ENCODE measurements at places on chromosomes 2 and 18.

DNA sequence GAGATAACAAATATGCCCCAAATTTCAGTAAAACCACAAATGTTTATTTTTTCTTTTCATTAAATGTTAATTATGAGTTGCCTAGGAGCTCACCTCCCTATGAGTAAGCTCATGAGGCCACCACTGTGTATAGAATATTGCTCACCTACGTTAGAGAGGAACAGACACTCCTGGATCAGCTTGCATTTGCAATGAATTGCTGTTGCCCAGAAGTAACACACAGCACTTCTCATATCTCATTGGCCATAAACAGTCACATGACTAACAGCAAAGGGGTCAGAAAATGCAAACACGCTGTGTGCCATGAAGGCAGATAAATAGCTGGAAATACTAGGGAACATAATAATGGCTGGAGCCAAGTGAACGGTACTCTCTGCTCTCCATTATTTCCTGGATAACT lies 89.0 kb upstream of the GALNT5 start:
- DNase-seq: no peak

DNA sequence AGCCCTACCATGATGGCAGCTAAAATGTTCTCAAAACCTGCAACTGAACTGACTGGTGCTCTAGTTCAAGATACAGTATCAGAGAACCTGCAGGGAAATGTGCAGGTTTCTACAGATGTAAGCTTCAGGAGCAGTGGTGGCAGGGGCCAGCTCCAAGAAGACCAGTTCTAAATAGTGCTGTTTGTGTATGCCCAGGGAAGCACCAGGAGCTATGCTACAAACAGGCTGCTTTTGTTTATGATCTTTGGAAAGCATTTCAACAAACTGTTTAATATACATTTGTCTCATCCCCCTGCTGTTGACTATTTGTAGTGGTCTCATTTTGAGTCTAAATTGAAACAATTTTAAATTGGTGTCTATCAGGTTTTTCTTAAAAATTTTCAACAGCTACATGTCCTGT lies 20.7 kb downstream of the FZD5 start:
- no peak for DNase-seq

DNA sequence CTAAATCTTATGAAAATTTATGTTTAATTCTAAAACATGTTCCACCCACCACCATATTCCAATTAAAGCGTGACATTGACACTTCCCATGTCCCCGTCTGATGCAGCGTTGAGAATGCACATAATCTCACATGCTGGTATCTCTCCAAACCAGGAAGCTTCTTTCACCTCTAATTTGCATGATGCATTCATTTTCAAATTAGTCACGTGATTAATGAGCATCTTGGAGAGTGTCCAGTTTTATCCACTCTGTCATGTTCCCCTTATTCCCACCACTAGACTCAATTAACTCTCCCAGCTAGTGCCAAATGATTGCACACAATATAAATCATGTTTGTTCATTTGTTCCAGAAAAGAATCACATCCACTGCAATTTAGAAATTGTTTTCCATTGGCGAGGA lies 105.8 kb downstream of the RIT2 start:
- no peak for DNase-seq

DNA sequence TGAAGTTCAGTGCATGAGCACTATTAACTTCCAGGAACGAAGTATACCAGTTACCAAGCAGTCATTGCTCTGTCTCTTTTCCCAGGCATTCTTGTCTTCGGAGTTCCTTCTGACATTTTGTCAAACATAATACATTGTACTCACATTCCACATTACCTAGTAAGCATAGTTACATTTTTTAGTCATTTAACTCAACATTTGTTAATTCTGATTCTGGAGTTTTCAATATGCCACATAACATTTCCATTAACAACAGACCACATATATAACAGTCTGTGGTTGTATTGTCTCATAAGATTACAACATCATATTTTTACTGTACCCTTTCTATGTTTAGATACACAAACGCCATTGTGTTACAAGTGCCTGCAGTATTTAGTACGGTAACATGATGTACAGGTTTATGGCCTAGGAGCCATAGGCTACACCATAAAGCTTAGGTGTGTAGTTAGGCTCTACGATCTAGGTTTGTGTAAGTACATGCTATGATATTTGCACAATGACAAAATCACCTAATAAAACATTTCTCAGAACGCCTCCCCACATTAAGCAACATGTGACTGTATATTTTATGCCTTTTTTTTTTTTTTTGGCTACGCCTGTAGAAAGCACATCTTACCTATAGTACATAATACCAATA lies 187.1 kb downstream of the DYM start:
- no peak for DNase-seq

GRCh38 chr18:55124078-55124763 lies 165.0 kb upstream of the CCDC68 start:
- DNase-seq: no peak

- DNase-seq: no peak
These were observed 243.7 kb downstream of the NDUFA10 start for GRCh38 chr2:239781454-239781853.

DNA sequence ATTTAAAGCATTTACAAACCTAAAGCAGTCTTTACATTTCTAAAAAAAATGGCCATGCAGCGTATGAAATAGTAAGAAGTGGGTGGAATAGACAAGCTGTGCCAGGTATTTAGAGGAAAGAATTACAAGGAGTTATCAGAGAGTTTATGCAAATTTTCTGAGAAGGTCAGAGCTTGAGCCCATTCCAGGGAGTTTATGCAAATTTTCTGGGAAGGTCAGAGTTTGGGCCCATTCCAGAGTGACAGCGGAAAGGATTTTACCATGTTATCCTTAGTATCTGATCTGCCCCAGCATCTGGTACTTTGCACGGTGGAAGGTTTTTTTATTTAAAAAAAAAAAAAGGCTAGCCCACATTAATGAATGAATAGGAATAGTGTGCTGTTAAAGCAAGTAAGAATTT lies 1.4 kb upstream of the DOK6 start:
- DNase-seq: no peak

GRCh38 chr2:320561-320960 lies 32.7 kb upstream of the ALKAL2 start:
- DNase-seq: no peak

- no peak for DNase-seq
These were observed 24.7 kb upstream of the ANKRD62 start for GRCh38 chr18:12068950-12069320.

DNA sequence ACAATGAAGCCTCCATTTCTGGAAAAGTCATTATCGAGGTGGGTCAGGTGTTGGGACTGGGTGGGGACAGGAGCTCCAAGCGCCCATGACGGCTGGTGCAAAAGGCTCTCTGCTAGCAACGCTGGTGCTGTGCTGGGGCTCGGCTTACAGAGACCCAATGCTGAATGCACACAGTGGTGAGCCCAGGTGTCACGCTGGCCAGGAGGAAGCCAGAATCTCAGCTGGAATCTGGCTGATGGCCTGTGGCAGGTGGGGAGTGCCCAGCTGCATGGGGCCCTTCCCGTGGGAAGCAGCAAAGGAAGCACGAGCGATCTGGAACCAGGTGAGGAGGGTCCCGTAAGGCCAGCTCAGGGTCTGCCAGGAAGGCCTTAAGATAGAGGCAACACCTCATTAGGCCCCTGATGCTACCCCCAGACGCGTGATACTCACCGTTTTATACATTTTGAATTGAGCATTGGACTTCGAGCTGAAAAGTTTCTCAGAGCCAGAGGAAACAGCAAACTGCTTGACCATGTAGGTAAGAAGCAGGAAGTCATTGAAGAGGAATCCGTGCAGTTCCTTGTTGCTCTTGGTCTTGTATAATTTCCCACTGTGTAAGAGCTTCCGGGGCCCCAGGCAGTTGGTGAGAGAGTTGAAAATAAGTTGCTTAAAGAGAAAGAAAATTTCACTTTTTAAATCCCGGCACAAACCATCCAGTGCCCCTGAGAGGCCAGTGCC lies 34.7 kb downstream of the FAM228A start:
- no peak for DNase-seq

GRCh38 chr2:230684270-230685168 lies 28.1 kb upstream of the CAB39 start:
- no peak for DNase-seq

GRCh38 chr2:235048549-235048948 lies 96.7 kb downstream of the SH3BP4 start:
- DNase-seq: no peak

Measured in stimulated activated CD8-positive, alpha-beta memory T cell treated with anti-CD3 and anti-CD28 coated beads, Interleukin-12 subunit alpha, Interleukin-12 subunit beta, amount 100 ng/mL, for 1 hour (primary cell).